Stimulated activated naive CD4-positive, alpha-beta T cell treated with Interleukin-2 at 50 U/mL for 16 hours (primary cell): ENCODE measurements at places on chromosomes 2 and 18.
A peak's percentile ranks its signal among the peaks of the same experiment; 100 is the strongest.

DNA sequence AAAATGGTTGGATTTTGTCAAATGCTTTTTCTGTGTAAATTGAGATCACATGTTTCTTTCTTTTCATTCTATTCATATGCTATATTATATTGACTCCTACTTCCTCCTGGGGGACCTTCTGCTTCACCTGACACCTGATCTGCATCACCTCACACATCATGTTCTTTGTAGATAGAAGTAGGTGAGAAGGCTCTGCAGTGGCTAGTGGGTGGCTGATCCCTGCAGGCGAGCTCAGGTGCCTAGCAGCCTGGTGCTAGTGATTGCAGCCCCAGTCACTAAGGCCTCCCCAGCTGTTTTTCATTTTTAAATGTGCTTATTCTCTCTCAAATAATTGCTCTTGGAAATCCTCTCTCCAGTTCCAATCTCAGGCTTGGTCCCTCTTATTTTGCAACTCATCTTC is 33.6 kb downstream of the MC4R start:
- DNase-seq, result no peak

DNA sequence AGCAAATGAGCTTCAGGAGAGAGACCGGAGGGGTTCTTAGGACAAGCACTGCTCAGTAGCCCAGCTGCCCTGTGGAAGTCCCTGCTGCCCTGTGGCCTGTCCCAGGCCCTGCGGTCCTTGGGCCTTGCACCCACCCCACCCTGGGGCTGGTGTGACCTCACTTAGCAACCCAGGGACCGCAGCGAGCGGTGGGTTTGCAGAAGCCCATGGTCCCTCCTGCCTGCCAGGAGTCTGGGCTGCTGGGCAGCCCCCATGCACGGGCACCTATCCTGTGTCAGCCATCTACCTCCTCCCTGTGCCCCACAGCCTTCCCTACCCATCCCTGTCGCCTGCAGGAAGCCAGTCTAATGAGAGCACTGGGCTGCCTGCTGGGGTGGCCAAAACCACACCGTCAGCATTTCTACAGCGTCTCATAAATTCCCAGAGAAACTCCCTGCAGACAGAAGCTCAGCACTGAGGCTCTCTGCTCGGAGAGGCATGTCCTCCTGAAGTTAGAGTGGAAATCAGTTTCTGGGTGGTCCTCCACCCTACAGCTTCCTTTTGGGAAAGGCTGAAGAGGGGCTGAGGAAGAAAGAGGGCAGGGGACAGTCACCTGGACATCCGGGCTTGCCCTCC is 231.1 kb upstream of the HS6ST1 start:
- no peak for DNase-seq

- peak; percentile 25 for DNase-seq
These were observed 55.4 kb downstream of the CDC42EP3 start for GRCh38 chr2:37615804-37616676.

DNA sequence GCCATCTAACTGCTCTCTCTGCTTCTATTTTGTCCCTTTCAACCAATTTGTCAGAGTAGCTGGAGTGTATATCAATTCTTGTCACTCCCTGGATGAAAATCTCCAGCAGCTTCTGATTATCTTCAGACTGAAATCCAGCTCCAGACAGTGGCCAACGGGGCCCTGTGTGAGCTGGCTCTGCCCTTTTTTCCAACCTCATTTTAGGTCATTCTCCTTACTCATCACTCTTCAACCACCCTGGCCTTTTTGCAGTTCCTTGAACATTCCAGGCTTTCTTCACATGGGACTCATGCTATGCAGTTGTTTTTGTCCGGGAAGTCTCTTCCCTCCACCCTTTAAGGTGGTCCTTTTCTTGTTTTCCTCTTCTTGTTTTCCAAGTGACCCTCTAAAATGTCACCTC is 15.4 kb upstream of the FAP start:
- DNase-seq, result no peak

DNA sequence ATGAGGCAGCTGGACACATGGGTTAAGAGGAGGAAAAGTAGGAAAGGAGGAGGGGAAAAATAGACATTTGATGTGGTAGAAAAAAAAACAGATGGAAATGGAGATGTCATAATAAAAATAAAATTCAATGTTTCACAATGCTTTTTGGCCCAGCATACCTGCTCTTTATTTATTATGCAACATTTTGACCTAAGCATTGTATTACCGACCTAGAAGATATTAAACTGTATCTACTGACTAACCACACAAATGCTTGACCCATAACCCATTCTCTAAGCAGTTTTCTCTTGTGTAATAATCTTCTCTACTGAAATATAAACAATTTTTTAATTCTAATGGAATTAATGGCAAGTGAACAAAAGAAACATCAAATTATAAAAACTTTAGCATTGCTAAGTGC is 362.3 kb downstream of the FBXO15 start:
- no peak for DNase-seq

DNA sequence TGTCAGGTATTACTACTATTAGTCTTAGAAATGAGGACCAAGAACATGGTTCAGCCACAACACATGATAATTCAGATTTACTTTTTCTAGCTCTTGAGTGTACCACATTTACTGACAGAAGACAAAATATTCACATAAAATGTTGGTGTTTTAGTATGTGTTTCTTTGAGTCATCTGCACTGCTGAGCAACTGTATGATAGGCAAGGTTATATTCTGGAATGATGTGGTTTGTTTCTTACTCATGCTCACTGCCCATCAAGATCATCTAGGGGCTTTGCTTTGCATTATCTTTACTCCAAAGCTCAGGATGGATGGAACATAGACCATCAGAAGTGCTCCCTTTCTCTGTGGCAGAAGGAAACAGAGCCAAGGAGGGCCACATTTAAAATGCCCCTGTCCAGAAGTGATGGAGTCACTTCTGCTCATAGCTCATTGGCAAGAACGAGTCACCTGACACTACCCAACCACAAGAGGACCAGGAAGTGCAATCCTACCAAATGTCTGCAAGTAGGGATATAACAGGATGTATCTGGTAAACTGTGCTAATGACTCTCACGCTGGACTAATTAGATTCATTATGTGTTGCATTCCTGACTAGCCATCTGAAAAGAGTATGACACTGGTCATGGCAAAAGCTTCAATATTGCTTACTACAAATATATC is 81.5 kb downstream of the DIS3L2 start:
- no peak for DNase-seq

DNA sequence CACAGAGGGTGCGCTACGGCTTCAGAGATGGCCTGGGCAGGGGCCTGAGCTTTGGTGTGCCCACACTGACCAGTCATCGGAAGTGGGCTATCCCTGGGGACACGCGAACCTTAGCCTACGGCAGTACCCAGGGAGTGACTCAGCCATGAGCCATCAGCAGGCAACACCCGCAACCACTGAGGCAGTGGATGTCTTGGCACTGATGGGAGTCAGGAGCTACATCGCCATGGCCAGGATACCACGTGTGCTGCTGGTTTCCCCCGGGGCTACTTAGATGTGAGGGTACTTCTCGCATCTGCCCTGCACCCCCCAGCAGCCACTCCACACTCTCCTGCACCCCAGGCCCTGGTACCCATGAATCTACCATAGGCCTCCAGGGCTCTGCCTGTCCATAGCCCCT is 12.8 kb upstream of the HPCAL1 start:
- no peak for DNase-seq

GRCh38 chr18:44866103-44866502 is 185.4 kb downstream of the SETBP1 start:
- no peak for DNase-seq

- peak; percentile 60 for DNase-seq
These were observed 1.7 kb downstream of the CXCR4 start for GRCh38 chr2:136116151-136116812.

- DNase-seq, result no peak
These were observed 188.9 kb upstream of the FAM98A start for GRCh38 chr2:33788044-33788443.

DNA sequence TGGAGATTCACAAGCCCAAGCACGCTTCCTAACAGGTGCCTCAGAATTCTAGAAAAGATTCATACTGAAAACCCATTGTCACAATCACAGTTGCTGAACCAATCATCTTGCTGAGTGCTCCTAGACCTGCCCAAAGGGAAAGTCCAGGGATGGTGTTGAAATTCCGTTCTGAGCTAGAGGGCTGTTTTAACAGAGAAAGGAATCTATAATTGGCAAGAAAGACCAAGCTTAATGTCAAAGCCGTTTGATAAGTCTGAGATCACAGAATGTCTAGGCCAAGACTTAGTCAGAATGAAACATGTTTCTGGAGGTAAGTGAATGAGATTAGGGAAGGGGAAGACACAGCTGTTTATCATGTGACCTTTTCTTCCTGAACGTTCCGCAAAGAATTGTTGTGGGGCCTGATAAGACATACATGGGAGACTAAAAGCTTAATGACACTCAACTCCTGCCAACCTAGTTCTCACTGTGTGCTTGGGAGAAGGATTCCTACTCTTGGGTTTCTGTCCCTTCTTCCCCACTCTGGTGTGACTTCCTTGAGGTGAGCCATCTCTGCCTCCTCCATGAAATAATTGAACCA is 27.5 kb downstream of the PMAIP1 start:
- peak; percentile 9 for DNase-seq

DNA sequence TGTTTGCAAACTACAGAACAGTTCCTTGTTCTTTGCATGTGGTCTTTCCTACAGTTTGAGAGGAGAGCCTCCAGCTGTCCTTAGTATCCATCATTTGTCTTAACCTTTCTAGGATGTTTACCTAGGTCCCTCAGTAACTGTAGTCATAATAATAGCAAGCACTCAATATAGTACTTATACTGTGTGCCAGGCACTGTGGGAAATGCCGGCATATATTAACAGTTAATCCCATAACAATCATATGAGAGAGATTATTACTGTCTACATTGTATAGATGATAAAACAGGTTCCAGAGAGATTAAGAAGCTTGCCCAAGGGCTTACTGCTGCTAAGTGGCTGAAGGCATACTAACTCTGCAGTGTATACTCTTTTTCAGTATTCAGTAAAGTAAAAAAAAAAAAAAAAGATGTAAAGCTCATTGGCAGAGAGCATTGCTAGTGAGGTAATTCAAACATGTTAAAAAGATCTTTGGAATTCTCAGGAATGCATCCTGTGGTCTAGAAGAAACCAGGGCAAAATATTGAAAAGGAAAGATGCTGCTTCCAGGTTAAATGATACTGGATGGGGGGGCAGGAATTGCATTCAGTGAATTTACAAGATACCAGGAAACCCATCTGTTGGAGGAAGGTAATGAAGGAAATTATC is 72.3 kb downstream of the SPTBN1 start:
- DNase-seq, result no peak

DNA sequence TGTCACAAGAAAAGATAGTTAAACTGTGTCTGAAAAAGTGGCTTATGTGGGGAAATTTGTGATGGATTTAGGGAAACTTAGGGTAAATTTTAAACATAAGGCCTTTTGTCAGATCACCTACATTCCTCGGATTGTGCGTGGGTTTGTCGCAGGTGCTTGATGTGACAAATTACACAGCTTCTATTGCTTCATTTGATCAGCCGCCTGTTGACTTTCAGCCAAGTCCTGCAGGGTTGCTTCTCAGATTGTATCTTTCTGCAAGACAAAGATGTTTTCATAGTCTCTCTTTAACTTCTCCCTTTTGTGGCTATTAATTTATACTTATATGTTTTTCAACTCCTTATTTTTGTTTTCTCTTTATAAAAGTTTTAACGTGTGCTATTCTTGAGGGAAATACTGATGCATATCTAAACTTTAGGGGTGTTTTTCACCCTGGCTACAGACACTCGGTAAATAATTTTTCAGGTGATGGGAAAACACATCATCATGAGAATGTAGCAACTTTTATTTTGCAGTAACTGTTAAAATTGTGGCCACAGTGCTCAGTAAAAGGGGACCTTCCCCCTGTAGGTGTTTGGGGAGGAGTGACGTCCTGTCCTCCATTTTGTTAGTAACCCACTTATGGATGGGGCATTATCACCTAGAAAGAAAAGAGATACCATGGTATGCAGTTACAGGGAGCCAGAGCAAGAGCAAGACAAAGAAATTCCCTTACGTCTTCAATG is 31.4 kb downstream of the GALM start:
- peak; percentile 48 for DNase-seq

- DNase-seq, result no peak
These were observed 335.1 kb downstream of the CYRIA start for GRCh38 chr2:16330571-16330970.

DNA sequence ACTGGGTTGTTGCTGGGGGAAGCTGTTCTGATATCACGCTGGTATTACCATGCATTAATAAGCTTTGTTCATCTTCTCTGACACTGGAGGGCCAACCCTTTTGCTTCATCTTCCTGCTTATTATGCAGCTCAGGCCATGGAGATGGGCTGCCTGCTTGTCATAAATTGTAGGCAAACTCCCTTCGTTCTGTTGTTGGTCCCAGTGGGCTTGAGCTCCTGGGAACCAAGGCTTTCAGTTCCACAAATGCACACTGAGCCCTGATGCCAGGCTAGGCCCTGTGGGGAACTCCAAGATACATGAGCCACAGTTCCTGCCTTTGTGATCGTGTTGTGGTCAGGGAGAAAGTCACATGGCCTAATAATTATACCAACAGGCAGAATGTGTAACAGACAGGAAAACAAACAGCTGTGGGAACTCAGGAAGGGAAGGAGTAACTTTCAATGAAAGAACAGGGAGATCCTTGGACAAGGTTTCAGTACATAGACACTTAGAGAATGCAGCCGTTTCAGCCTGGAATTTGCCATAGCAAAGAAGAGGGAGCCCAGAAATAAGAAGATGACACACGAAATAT is 49.0 kb upstream of the BCL2L11 start:
- DNase-seq, result no peak

DNA sequence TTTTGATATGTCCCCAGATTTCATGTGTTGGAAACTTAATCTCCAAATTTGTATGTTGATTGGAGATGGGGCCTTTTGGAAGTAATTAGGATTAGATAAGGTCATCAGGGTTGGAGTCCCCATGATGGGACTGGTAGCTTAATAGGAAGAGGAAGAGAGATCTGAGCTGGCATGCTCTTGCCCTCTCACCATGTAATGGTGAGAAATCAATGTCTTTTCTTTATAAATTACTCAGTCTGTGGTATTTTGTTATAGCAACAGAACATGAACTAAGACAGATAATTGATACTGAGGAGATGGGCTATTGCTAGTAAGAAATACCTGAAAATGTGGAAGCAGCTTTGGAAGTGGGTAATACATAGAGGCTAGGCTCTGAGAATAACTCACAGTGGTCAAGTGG is 48.0 kb downstream of the CDC42EP3 start:
- DNase-seq, result no peak

DNA sequence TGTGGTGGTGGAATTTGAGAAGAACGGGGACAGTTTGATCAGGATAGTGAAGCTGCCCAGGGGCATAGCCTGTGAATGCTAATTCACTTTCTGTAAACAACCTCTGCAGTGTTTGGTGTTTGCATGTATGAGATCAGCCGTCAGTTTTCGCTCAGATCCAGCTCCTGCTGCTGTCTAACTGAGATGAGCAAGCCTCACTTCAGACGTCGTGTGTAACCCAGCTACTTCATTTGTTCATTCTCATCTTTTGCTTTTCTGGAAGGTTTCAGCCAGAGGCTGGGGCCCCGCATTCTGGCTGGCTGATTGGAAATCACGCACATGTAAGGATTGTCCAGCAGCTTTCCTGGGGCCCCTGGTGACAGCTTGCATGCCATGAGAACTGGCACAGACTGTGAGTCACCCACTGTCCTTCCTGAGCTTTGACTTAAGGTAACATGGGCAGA is 48.9 kb downstream of the LDLRAD4 start:
- no peak for DNase-seq
